ENCODE measurements at places on chromosomes 11 and 22.

GRCh38 chr22:32552521-32552920 lies 77.9 kb downstream of the FBXO7 start:
- DNase-seq: no peak

GRCh38 chr11:107263844-107264563 lies 193.6 kb downstream of the CWF19L2 start:
- no peak for DNase-seq

DNA sequence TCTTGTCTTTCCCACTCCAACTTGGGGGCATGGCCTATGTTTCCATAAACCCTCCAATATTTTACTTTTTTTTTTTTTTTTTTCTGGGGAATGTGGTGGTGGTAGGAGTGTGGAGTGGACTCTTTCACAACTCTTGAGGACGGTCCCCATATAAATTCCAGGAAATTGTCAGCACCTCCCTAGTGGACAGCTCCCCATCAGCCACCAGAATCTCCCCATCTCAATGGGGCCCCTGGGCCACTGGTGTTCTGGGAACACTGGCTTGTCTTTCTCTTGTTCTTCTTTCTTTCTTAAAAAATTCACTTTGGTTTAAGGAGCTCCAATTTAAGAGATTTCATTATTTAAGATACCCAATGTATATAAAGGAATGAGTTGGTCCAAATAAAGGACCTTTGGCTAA lies 74.1 kb downstream of the ADM start:
- peak; percentile 32 for DNase-seq

DNA sequence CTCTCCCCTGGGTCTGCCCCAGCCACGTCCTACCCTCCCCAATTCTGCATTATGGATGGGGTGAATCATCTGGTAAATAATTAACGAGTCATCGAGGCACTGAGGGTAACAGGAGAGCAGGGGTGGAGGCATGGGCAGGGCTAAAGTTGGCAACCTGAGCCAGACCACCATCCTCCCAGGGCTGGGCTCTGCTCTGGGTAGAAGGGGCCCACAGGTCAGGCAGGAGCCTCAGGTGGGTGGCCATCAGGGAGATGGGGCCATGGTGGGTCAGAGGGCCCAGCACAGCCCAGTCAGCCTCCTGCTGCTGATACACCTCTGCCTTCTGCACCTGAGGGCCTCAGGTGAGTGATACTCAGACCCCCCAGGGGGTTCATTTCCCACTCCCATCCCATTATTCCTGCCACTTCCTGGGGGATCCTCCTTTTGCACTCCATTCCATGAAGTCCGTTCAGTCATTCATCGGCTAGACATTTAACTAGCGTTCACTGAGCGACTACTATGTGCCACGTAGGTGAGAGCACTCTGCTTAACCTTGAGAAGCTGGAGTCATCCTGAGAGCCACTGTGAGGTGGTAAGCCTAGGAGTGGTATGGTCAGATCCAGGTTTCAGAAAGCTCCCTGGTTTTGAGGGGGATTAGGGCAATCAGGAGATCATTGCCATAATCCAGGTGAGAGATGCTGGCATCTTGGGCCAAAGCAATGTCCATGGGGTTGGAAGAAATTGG lies at the start of gene VSIG10L2:
VSIG10L2 (plus strand) TSS at position 248 of the 724 bp plus-strand sequence; CDS start at position 260, 12 bp downstream.
- no peak for DNase-seq

GRCh38 chr11:69601011-69601975 lies 39.7 kb upstream of the CCND1 start:
- peak; percentile 19 for DNase-seq

GRCh38 chr11:128310676-128311445 lies 276.5 kb downstream of the ETS1 start:
- DNase-seq: no peak
